ENCODE measurements at places on chromosomes 12 and 14.

DNA sequence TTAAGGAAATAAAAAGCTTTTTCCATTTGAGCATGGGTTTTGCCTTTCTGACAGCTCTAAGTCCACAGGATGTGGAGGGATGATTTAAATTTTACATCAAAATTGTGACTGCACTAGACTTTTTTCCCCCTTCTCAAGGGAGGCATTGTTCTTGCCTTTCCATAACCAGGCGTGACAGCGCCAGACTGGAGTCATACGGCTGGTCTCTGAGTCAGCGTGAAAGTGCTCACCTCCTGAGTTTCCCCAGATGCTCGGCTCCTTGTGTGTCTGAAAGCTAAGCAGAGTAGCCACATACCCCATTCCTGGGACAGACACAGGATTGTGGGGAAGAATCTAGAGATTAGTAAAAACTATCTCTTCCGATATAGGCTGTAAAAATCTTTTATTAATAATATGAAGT lies 43.1 kb downstream of the SOX5 start:
- no peak for DNase-seq

GRCh38 chr14:57533214-57533613 lies 39.6 kb upstream of the CCDC198 start:
- peak; percentile 9 for DNase-seq

- no peak for DNase-seq
These were observed 4.0 kb upstream of the TESPA1 start for GRCh38 chr12:54988402-54989054.

DNA sequence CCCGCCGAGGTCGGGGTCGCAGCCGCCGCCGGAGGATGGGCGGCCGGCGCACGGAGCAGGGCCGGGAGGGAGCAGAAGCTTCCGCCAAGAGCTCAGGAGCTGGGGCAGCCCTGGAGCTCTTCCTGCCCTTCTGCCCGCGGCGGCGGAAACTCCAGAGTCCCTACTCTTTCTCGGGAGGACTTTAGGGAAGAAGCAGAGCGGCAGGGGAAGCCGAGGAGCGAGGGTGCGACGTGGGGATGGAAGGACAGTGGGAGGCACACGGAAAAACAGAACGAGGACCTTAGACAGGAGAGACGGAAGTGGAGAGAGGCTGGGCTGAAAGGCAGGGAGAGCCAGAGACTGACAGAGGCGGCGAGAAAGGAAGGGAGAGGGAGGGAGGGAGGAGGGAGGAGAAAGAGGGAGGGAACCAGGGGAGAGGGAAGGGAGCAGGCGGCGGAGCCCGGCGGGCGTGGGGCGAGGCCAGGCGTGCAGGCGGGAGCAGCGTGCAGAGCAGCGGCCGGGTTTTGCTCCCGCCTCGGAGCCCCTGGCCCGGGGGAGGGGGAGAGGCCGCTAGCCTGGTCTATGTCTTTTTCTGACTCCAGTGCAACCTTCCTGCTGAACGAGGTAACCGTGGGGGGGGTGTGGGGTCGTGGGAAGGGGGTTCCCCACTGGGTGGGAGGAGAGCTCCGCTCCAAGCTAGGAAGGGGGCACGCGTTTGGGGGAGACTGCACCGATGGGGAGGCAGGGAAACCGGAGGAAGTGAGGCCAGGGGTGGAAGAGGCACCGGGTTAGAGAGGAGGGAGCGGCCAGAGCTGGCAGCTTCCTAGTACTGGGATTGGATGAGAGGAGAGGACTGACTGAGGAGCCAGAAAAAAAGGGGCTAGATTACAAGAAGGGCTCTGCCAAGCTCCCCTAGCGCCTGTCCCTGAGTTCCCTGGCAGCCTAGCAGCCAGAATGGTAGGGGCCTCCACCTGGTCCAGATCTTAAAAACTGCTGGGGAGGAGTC lies 2.9 kb upstream of the CACNB3 start:
- DNase-seq = peak; percentile 64

- DNase-seq = no peak
These were observed 235.9 kb upstream of the NOVA1 start for GRCh38 chr14:26833621-26834176.

DNA sequence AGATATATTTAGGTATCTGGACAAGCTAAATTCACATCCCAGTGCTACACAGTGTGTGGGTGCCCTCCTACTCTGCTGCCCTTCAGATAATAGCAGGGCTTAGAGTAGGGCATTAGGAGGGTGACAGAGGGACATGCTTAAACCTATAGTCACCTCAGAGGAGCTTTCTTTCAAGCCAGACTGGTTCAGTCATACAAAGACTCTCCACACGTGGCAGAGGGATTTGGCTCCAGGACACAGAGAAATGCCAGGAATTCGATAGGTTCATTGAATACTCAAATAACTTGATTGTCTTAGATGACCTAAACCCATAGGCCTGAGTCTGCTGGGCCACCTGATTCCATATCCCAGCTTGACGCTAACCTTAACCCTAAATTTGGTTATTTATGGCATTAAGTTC lies 163.5 kb downstream of the TPH2 start:
- DNase-seq = no peak

DNA sequence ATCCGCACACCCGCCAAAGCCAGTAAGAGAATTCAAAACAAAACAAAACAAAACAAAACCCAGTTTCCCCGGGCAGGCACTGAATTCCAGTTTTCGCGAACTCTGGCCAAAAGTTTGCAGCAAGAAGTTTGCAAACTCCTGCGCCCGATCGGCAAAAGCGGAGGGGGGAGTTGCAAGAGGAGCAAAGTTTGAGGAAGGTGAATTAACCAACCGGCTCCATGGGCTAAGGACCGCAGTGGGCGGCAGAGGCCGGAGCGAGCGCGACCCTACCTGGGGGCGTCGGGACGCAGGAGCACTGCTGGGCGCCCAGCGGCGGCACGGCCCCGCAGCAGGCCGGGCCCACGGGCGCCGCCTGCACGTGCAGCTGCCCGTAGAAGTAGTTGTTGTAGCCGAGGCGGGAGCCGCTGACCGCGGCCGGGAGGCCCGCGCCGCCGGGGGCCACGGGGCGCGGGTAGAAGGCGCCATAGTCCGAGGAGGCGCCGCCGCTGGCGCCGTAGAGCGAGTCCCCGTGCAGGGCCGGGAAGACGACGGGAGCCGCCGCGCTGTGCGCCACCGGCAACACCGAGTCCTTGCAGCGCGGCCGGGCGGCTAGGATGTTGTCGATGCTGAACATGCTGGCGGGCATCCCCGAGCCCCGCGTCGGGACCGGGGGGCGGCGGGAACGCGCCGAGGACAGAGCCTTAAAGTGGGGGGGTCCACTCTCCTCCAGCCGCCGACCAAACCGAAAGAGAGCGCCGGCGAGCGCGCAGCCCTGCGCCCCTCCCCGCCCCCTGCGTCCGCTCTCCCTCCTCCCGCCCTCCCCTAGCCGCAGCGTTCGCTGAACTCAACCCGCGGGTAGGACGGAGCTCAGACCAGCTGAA lies at the start of gene GSC:
Gene GSC (minus strand): TSS at position 723 of the 860 bp plus-strand sequence. CDS start 98 bp downstream, at position 625.
- DNase-seq = peak; percentile 59

- DNase-seq = no peak
These were observed 24.8 kb upstream of the NOVA1 start for GRCh38 chr14:26622611-26623010.

DNA sequence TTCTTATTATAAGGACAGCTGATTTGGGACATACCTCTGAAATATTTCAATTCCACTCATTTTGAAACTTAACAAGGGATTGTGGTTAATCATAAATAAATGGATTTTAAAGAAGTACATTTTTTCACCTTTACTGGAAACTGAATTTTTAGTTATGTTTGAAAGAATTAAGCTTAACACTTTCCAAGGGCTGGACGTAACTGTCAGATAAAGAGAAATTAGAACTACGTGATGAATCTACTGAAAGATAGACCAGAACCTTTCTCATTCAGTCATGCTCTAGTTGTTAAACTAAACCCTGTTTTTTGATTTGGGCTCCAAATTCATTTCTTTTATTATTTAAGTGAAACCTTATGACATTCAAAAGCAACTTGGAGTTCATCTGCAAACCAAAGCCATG lies 1892.1 kb upstream of the SEL1L start:
- DNase-seq = no peak

GRCh38 chr12:31989571-31990362 lies 30.6 kb downstream of the RESF1 start:
- no peak for DNase-seq

DNA sequence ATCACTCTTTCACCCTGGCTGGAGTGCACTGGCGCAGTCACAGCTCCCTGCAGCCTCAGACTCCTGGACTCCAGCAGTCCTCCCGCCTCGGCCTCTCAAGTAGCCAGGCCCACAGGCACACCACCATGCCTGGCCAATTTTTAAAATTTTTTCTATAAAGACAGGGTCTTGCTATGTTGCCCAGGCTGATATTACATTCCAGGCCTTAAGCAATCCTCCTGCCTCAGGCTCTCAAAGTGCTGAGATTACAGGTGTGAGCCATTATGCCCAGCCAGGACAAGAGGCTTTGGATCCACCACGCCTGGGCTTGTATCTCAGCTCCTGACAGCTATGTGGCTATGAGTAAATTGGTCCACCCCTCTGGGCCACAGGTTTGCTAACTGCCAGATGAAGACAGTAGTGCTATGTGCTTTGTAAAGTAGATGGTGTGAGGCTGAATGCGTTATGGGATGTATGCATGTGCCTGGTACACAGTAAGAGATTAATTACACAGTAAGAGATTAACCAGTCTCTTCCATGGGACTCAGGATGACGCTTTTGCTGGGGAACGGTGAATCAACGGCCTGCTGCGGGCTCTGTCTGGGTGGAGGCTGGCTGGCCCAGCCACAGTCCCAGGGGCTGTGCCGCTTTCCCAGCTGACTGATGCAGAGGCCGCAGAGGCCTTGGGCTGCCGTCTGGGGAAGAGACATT lies 53.3 kb upstream of the NCOR2 start:
- no peak for DNase-seq

DNA sequence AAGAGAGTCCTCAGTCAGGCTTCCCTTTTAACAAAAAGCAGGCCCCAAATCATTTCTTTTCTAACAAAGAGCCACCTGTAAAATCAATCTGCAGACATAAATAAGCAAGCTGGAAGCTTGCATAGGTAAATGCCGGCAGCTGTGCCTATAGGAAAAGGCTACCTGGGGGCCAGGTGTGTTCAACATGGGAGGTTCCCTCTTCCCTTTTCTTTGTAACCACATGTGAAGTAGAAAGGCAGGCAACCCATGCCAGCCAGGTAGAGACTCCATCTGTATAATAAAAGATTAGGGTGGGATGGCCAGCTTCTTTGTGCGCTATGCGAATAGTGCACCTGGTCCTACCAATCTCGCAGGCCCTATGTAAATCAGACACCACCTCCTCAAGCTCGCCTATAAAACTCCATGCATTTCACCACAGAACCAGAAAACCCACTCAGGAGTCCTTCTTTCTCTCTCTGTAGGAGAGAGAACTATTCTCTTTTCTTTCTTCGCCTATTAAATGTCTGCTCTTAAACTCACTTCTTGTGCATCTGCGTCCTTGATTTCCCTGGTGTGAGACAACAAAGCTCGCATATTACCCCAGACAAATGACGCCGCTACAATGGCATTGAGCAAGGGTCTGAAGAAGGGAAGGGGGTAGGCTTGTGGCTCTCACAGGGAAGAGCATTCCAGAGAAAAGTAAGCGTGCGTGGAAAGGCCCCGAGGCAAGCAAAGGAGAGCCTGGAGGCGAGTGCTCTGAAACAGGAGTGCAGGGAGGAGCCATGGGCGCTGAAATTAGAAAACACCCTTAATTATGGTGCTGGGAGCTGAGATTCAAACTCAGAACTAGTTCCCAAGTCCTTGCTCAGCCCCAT lies 67.2 kb downstream of the TTC9 start:
- DNase-seq = peak; percentile 67

GRCh38 chr12:53973236-53974042 lies 513 bp downstream of the HOXC11 start:
- peak; percentile 11 for DNase-seq

DNA sequence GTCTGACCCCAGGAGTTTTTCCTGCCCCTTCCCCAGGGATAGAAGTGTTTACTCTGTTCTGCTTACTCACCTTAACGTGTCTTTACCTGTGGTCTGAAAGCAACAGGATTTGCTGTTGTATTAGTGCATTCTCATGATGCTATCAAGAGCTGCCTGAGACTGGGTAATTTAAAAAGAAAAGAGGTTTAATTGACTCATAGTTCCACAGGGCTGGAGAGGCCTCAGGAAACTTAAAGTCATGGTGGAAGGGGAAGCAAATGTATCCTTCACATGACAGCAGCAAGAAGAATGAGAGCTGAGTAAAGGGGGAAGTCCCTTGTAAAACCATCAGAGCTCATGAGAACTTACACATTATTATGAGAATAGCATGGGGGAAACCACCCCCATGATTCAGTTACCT lies 240.4 kb downstream of the SNAPC1 start:
- DNase-seq = no peak

GRCh38 chr12:104059963-104060362 lies 4.4 kb upstream of the HCFC2 start:
- DNase-seq = no peak

- no peak for DNase-seq
These were observed 70.4 kb downstream of the RCOR1 start for GRCh38 chr14:102662636-102663430.

DNA sequence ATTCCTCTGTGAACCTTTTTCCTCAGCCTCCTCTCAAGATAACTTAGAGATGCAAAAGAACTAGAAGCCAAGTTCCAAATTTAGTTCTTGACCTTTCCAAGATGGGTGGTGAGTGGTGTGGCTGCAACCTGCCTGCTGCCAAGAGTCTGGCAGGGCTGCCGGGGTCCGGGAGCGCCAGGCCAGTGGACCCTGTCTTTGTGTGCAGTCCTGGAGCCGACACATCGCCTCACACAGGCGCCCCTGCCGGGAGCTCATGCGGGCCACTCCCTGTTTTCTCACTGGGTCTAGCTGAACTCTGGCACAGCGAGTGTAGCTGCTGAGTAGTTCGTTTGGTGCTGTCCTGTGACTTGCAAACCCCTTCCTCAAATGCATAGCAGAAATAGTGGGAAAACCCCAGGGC lies 84.9 kb downstream of the CACNA1C start:
- DNase-seq = no peak

DNA sequence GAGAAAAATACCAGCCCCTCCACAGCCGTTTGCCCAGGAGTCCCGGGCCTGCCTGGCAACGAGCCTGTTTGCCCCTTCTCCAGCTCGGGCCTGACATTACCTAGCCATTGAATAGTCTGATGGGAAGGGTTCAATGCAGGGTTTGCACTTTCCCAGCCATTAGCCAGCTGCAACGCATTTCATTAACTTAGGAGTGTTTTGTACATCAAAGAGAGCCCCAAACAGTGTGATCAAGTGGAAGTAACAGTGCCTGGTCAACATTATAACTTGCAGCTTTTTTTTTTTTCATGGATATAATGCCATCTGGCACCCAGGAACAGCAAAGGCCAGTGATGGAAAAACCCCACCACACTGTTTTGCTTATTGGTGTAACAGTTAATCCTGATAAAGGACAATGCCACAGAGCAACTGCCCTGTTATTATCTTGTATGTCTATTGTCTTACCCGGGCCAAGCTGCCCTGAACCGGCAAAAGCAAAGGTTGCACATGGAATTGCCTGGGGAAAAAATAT lies 38.0 kb downstream of the BTG1 start:
- peak; percentile 95 for DNase-seq

- no peak for DNase-seq
These were observed 6.6 kb upstream of the PCNX4 start for GRCh38 chr14:60085085-60085484.

GRCh38 chr12:4450551-4451112 lies 5.0 kb upstream of the FGF6 start:
- no peak for DNase-seq

- DNase-seq = peak; percentile 8
These were observed 390.7 kb downstream of the C12orf75 start for GRCh38 chr12:105721051-105721825.

Measured in NCI-H748 treated with DMSO at 0.1 percent for 48 hours (cell line).